ENCODE measurements at places on chromosomes 12 and 14.

DNA sequence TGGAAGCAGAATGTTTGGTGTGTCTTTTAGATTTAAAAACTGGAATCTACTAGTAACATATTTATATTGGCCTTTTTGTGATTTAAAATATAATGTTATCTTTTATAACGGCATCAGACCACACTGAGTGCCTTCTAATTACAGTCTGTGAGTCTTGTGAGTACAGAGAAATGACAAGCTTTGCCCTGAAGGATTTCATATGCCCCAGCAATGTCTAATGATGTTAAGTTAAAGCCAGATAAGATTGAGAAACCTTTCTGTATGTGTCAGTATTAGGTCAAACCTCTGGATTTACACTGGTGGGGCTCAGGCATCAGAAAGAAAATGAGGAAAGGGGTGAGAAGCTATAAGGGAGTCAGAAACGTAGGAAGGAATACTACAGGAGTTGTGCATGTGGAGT, 25.2 kb downstream of the PLEKHA5 start:
- no peak for DNase-seq

GRCh38 chr14:101171650-101172049, 268.1 kb upstream of the RTL1 start:
- no peak for DNase-seq

DNA sequence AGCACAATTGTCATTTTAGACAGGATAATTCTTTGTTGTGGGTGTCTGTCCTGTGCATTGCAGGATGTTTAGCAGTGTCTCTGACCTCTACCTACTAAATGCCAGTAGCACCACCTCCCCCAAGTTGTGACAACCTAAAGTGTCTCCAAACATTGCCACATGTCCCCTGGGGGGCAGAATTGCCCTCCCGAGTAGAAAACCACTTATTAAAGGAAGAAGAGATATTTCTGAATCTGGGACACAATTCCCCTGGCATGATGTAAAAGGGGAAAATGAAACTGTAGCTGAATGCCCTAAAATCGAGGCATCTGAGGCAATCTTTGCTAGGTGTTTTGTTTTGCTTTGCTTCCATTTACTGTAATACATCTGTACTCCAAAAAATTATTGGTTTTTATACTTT, 116.8 kb upstream of the NAP1L1 start:
- no peak for DNase-seq

- DNase-seq, result no peak
Observed at GRCh38 chr14:24705840-24706239, 71.8 kb upstream of the GZMB start.

- DNase-seq, result no peak
Observed at GRCh38 chr12:45981075-45981837, 9.1 kb downstream of the SCAF11 start.

DNA sequence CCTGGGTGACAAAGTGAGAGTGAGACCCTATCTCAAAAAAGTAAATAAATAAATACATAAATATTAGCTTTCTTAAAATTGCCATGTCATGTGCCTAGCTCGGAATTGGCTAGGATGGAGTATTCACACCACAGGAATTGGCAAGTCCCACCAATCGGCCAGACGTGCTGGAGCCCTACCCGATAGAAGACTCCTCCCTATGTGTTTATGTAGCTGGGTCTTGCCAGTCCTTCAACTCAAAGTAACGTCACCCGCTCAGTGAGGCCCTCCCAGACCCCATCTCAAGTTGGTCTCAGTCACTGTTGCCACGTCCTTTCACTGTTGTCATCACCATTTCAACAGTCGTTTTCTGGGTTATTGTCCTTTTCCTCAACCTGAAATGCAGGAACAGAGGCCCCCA, 20.2 kb downstream of the VRTN start:
- no peak for DNase-seq

GRCh38 chr12:124756166-124756565, 107.5 kb downstream of the SCARB1 start:
- DNase-seq, result no peak

DNA sequence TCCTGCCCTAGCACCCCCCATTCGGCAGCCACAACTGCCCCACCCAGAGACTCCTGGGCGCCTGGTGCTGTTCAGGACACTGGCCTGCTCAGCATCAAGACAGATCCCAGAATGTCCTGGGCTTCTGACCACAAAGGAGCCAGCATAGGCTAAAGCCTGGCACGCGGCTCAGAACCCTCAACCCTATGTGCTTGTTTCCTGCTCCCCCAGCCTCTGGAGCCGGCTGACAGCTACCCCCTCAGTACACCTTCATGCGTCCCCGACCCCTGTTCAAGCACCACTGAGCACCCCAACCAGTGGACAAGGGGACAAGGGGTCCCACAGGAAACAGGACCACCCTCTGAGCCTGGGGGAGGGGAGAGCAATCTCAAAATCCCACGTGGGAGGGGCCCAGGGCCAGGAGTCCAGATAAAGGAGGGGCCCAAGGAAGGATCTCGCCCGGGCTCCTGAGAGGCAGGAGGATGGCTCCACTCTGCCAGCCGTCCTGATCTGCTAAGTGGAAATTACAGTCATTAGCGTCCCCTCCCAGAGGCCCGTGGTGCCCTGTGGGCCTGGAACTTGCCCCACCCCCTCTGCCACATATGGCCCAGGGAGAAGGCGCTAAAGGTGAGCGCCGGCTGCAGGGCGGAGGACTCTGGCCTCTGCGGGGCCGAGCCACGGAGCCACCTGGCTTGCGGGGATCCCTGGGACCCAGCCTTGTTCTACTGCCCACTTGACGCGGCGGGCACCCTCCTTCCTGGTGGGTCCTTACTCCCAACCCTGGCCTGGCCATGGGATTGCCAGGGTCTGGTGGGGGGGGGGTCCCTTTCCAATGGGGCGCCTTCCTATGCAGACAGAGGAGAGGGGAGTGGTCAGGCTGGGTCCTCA, 27.2 kb upstream of the GPR132 start:
- DNase-seq, result peak; percentile 90

DNA sequence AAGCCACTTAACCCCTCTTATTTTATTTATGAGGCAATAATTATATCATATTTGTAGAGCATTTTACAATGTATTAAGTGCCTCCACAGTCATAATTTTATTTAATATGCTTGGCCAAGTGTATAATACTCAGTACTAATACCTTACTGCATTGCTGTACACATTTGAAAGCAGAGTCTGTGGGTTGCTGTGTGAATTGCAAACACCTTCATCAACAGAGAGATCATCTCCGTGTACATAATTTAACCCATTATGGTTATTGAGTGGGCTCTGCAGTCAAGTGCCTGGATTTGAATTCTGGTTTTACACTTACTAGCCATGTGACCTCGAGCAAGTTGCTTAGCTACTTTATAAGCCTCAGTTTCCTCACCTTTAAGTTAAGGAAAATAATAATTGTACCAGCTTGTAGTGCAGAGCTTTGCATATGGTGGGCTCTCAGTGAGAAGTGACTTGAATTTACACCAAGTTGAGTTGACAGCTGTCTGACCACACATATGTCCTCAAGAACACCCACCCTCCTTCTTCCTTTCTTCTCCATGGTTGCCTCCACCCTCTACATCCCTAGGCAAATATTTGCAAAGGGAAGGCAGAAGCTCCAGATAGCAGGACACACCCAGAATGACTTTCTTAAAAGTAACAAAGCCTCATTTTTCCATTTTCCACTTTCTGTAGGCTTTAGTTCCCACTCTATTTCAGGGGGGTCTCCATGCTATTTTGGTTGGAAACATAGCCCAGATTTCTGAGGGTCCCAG, 12.3 kb downstream of the CRACR2A start:
- DNase-seq, result no peak

DNA sequence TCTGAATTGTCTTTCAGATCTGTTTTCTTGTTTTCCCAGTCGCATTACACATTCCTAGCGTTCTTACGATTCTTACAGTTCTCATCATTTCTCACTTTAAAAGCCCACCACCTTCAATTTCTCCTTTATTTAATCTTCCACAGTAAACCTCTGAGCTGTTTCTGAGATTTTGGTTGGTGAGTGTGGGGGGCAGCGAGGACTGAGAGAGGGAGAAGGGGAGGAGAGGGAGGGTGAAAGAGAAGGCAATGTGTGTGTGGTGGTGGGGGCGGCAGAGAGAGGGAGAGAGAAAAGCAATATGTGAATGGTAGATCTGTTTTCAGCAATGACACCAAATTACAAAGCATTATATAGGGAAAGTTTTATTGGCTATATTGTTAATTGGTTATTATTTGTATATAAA, 282.6 kb downstream of the SOX5 start:
- DNase-seq, result no peak

GRCh38 chr14:93989939-93990338, 7.2 kb upstream of the CCDC197 start:
- DNase-seq, result no peak

DNA sequence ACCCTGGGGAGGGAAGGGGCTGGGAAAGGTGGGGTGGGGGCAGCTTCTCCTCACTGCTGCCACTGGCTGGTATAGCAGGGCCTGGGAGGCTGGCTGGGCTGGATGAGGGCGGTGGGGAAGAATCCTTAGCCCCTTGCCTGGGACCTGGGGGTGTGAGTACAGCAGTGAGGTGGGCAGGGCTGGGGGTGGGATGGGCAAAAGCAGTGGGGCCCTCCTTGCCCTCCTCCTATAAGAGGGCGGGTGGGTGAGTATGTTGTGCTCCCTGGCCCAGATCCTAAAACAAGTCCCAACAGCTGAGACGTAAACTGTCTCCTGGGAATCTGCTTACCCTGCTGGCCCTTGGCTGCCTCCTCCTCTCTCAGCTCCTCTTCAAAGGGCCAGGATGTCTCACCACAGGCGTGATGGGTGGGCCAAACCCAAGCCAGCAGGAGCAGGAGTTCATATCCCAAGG, 2.2 kb downstream of the NCKAP5L start:
- no peak for DNase-seq

DNA sequence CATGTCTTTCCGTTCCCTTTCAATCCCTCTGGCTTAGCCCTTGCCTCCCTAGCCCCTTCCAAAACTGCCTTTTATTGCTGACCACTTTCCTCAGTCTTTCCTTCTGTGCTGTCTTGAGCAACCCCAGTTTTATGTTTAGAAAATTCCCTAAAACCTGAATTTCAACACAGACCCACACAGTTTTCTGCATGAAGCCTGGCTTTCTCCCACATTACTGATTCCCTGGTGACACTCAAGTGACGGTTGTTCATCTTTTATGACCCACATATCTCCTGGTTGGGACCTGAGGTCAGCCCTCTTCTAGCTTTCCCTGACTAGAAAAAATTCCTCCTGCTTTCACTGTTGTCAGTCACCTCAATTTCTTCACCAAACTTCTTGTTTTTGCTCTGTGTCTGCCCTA, 21.0 kb downstream of the FGD4 start:
- DNase-seq, result no peak

- DNase-seq, result no peak
Observed at GRCh38 chr12:49885663-49886461, 17.8 kb downstream of the FAIM2 start.

DNA sequence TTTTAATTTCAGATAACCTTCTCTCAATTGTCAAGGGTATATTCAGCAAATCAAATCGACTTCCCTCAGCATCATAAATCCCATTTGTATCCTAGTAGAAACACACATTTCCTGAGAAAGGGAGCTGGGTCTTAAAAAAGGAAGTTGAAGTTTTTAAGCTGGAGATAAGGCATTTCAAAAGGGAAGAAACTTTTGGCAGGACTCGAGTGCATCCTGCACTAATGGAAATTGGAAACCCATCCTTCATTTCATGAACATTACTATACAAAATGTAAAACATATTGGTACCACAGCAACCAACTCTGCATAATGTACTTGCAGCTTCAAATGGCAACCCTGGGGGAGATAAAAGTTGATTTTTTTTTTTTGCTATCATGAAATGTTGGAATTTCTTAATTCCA, 23.7 kb upstream of the TMCC3 start:
- DNase-seq, result no peak

DNA sequence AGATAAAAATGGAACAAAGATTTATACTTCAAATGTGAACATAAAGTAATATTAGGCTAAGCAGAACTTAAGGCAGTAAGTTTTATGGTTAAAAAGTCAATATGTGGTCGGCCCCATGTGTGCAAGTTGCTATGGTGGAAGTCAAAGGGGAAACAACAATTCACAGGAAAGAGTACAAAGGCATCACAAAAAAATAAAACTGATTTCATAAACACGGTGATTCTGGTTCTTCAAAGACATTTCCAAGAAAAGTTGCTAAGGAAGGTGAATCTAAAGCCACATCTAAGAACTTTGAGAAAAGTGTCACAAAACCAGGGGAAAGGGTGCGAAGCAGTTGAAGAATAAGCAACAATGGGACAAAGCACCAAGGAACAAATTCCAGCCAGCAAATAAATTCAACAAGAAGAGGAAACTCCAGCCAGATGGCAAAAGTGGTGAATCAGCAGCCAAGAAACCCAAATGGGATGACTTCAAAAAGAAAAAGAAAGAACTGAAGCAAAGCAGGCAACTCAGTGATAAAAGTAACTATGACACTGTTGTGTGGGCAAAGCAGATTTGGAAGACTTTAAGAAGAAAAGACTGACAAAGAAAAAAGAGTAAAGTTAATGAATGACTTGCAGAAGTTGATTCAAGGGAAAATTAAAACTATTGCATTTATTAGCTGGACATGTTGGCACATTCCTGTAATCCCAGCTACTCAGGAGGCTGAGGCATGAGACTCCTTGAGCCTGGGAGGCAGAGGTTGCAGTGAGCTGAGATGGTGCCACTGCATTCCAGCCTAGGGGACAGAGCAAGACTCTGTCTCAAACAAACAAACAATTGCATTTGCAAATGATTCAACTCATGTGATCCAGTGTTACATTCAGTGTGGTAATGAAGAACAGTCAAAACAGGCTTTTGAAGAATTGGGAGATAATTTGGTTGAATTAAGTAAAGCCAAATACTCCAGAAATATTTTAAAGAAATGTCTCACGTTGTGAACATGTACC, 19.5 kb downstream of the PTGDR start:
- no peak for DNase-seq

DNA sequence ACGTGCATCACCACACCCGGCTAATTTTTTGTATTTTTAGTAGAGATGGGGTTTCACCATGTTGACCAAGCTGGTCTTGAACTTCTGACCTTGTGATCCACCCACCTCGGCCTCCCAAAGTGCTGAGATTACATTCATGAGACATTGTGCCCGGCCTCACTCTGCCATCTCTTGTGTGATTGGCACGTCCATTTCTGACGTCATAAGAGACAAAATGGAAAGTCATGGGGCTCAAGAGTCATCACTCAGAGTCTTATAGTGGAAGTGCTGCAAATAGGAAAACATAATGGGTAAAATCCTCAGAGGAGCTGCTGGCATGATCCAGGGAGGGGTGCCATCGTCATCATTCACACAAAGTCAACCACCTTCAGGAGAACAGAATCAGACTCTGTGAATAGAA, 54.2 kb upstream of the GPATCH2L start:
- DNase-seq, result no peak

Data from SW480 (cell line).